Midbrain (tissue), 1 donor: ENCODE measurements at places on chromosomes 5 and 9.
A peak's percentile ranks its signal among the peaks of the same experiment; 100 is the strongest.

DNA sequence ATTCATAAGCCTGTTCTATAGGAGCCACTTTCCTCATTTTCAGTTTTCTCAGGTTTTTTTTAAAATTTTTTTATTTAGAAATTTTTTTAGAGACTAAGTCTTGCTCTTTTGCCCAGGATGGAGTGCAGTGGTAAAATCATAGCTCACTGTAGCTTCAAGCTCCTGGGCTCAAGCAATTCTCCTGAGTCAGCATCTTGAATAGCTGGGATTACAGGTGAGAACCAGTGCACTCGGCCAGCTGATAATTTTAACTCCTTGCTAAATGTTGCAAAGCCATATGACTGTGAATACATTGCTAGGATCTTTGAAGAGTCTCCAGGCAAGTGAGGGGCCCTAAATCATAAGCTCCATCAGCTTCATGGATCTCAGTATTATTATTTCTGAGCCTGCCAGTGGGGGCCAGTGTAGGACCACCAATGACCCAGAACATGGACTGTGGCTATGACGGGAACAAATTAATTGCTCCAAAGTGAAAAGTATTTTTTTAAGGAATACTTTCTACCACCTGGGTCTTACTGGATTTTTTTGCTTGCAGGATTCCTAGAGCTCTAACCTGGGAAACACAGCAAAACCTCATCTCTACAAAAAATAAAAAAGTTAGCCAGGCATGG, 5.7 kb upstream of the GAPVD1 start:
- no peak for DNase-seq

DNA sequence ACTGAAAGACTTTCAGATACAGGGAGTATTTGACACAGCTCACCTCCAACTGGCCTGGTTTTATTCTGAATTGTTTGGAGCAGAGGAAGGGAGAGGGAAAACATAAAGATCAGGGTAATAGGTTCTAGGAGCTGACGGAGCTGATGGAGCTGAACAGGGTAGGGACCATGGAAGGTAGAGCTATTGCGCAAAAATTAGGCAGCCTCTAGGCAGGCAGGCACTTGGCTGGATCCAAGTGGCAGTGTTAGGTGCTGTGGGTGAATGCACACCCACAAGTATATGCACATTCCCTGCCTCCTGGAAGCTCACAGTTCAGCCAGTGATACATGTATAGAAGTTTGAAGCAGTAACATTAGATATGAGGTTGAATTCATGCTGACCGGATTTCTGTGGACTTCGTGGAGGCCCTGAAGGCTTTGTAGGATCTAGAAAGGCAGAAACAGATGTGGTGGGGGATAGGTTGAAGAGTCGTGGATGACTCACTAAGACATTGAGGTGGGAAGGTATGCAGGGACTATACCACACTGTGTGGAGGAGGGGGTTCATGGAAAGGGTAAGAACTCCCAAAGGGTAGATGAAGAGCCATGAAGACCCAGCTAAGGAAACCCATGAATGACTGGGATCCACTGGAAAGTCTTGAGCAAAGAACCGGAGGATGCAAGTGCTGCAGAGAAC, 50.8 kb downstream of the WWC1 start:
- DNase-seq: no peak

GRCh38 chr5:97107318-97107717, 35.1 kb downstream of the LIX1 start:
- DNase-seq: no peak

DNA sequence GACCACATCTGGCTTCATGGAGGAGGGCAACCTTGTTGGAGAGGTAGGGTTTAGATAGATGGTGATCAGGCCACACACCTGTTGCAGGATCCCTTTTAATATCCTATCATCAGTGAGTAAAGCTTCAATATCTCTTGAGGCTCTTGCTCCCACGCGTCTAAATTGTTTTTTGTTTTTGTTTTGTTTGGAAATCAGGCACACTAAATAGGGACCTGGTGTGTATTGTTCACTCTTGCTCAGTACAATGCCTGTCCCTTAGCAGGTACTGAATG, 2.6 kb upstream of the TMEM268 start:
- DNase-seq: no peak

GRCh38 chr5:145324767-145325479, 510.2 kb downstream of the PRELID2 start:
- DNase-seq: no peak

DNA sequence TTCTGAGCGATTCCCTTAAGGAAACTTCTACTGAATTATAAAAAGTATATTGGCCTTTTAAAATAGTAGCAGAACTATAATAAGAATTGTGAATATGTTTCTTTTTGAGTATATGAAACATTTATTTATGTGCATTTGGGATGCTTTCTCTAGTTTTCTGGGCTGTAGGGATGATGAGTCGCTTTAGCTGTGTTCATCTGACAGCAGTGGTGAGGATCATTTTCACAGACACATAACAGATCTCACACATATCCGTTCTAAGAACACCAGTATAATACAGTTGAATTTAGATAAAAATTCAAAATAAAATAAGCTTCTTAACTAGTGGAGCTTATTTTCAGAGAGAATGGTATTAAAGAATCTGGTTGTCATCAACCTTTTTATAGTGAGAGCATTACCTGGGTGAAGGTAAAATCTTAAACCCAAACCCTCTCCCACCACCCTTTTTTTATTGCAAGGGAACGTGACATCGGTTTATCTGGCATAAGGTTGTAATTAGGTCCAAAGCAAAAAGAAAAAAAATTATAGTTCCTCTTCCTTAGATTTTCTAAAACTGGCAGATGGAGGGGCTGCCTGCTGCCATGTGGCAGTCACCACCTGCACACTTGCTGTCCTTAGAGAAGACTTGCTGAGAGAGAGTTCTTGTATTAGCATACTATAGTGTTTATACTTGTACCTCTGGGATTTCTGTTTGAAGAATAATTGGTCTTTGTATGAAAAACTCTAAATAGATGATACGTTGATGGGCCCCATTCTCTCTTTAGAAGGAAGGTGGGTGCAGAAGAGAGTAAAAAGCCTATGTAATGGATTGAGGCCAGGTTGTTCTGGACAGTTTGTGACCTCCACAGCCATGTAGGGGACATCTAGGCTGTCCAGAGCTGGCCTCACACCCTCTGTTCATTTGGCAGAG, 86.8 kb downstream of the CAMK4 start:
- no peak for DNase-seq

DNA sequence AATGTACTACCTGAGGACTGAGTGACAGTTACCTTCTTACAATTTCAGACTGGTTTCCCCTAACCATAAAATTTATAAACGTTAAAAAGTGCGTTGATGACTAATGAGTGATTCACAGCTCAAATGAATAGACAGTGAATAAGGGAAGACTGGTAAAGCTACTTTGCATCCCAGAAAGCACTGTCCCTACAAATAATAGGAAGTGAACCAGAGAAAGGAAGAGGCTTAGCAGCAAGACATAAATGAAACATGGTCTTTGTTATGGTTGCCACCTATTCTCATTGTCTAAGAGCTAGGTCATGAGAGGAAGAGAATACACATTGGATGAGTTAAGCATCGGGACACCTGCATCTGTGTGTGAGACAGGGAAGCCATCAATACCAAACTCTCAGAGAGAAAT, 849.2 kb downstream of the TAF11L14 start:
- DNase-seq: no peak

- DNase-seq: no peak
Measured at GRCh38 chr5:9265441-9266287, 280.2 kb downstream of the SEMA5A start.

DNA sequence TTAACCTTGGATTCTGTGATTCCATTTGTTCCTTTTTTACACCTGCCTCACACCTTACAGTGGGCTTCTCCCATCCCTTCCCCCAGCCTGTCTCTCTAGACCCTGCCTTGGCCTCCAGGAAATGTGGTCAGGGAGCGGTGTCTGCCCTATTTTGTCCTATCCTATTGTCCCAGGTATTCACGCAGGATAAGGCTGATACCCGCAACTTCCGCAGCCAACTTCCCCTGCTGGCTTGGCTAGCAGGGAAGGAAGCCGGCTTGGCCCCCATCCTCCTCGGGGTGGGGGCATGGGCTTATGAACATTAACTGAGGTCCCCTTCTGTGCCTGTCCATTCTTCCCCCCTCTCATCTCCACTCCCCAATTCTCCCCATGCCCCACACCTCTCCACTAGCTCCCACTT, 3.5 kb downstream of the CSF1R start:
- DNase-seq: peak; percentile 15

DNA sequence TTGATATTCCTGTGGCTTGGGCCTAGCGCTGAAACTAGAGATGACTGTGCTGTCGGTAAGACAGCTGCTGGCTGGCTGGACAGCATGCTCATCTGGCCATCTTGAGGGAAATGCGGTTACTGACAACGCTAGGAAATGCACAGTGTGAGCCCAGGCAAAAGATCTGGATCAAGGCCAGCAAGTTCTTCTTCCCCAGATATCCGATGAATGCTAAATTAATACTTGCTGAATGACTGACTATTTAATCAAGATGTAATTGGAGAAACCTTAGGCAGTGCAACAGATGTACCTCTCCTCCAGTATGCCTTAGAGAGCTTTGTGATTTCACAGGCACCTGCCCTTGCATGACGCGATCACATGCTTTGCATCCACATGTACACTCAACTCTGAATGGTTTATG, 659.1 kb downstream of the EFNA5 start:
- DNase-seq: no peak

DNA sequence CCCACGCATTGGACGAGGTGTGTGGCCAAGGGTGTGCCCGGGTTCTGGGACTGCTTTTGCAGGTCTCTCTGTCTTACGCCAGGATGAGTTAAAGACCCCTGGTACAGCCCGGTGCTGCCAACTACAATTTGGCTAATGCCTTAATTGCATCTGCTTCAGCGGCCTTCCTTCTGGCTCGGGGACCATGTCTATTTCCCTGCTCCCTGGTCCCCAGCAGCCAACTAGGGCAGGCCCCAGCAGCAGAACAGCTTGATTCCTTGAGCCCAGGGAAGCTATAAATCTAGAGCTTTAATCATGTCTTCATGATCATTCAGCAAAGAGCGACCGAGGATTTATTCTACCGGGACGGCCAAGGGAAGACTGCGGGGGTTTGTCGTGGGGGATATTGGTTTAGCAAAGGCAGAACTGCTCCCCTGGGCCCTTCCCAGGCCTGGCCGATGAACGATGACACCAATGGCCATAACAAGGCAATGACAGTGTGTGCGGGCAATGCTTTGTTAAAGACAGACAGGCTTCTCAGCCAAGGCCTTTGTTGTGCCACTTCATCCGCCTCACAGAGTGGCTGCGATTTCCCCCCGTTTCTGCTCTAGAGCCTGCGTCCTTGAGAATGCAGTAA, 51.4 kb downstream of the CFAP77 start:
- DNase-seq: no peak

DNA sequence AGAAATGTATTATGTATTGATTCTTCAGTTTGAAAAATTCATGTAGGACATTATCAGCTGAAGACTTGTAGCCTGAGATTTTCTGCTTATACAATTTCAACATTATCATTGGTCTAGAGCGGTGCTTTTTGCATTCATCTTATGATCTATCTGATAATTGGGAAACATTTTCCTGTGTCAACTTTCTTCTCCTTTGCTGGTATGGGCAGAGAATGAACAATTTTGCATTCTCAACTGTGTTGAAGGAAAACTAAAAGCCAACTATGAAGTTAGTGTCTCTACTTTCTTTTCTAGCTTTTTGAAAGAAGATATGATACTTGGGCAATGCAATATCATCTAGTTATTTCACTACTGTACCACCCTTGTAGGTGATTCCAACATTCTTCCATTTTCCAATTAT, 10.3 kb downstream of the ZFR start:
- no peak for DNase-seq

DNA sequence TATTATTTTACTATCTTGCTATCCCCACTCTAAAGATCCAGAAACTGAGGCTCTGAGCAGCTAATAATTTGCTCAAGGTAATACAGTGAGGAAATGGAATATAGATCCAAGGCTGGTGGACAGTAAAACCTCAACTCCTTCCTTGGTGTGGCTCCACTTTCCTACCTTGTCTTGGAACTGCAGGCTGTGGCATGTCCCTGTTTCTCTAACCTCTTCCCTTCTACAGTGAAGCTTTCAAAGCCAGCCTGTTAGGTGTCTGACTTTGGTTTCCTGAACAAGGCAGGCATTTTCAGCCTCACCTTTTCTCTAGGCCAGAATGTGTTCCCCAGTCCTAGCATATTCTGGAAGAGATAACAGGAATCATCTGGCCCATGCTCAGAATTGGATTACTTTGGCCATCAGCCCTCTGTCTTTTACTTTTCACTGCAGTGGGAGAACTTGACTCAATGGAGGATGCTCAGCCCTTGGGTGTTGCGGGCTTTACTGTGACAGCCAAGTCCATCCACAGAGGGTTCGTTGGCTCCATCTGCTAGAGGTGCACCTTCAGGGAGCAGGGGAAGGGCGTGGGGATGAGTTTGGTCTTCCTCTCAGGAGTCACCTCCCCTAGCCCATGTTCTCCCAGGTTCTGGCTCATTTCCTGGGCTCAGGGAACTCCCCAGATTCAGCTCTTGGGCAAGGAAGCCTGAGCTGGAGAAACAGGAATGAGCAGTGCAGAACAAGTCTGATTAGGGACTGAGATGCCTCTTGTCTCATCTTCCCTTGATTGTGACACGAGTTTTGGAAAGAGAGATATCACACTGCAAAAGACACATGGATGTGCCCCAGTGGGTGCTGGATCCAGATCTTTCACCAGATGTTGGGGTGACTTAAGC, 1.1 kb downstream of the NIPAL4 start:
- no peak for DNase-seq

DNA sequence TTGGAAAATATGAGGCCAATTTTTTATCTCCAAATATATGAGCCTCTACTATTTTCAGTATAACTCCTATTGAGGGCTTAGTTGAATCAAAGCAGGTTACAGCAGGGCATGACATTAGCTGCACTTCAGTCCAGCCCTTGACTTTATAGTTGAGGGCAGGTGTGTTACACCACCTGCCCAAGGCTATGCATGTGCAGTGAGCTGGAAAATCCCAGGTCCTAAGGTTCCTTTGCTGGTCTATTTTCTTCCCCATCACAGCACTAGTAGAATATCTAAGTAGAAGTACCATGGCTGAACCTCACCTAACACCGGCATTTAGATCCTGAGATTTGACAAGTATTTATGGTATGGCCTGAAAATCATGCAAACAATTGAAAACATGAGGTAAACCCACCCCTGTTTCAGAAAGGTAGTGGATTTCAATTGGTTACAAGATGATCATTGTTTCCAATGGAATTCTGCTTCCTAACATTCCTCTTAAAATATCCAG, 201.1 kb downstream of the SEMA5A start:
- DNase-seq: no peak

- DNase-seq: no peak
Measured at GRCh38 chr5:89071941-89072331, 189.0 kb upstream of the MEF2C start.
